ENCODE measurements at places on chromosomes 2 and 18. TPM values are rescaled to one million over a fixed set of nuclear protein-coding genes. Genes with fewer than 3 reads are reported as not detected.

Gene ICOS
- 63.6 TPM for total RNA-seq

Gene STPG4
- 0.44 TPM for total RNA-seq

Gene TWIST2
- not detected for total RNA-seq

Gene DNER
- total RNA-seq, result not detected

Gene ATP6V1B1
- not detected for total RNA-seq

Gene PXDN
- 0.58 TPM for total RNA-seq

Gene PAIP2B
- total RNA-seq, result 1.6 TPM

Gene TLX2
- total RNA-seq, result 0.52 TPM

Gene KCNG2
- total RNA-seq, result not detected

Gene TTC21B
- total RNA-seq, result 14.0 TPM

Gene FSHR
- not detected for total RNA-seq

Gene TBC1D8
- 0.50 TPM for total RNA-seq

Gene RSAD2
- 100 TPM for total RNA-seq
